ENCODE measurements at places on chromosomes 2 and 18.

GRCh38 chr2:238700117-238700457 lies 147.8 kb upstream of the TWIST2 start:
- no peak for DNase-seq

DNA sequence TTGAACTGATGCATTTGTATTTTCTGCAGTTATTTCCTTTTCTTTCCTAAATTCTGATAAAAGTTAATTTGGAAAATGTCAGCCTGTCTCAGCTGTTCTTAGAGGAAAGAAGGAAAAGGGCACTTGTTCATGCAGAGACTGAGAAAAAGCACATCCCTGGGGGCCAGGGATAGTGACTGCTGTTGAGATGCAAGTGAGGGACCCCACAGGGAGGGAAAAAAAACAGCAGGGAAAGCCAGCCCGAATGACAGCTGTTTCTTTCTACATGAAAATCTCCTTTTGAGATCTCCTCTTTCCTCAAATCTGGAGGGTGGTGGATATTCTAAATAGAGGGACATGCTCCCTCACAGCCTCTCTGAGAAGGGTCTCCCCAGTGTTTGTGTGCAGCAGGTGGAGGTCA lies 14.0 kb upstream of the MTA3 start:
- DNase-seq: no peak

DNA sequence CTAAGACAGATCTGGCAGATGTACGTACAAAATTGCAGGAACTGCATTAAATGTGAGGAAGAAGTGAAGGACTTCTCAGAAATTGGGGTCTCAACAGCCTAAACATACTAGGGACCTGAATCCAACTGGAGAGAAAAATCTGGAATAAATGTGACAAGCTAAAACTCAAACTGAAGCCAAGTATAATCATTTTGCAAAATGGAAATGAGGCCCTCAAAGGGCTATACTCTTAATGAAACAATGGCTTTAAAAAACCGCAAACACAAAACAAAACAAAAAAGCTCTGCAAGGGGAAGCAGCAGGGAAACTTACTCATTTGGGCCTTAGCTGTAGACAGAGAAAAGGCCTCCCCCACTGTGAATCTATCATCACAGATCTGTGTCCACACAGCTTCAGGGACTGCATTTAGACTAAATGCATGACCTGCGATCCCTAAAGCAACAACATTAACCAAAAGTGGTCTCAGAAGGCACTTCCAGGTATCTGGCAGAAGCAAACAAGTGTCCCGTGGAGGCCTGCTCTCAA lies 63.2 kb downstream of the CCBE1 start:
- no peak for DNase-seq

- no peak for DNase-seq
Observed at GRCh38 chr2:229674830-229675530, 39.4 kb downstream of the DNER start.

DNA sequence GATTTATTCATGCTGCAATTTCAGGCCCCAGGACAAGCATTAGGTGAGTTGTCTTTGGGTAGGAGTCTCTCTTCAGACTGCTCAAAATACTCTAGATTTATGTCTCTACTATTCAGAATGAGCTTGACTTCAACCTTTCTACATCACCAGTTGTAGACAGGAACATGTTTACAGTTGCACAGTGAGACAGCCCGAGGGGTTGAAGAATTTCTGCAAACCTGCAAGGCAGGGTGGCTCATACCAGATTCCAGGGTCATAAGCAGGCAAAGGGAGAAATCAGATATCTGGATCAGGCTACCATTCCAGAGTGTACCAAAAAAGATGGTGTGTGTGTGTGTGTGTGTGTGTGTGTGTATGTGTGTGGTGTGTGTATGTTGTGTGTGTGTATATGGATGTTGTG lies 112.4 kb downstream of the SPP2 start:
- no peak for DNase-seq

DNA sequence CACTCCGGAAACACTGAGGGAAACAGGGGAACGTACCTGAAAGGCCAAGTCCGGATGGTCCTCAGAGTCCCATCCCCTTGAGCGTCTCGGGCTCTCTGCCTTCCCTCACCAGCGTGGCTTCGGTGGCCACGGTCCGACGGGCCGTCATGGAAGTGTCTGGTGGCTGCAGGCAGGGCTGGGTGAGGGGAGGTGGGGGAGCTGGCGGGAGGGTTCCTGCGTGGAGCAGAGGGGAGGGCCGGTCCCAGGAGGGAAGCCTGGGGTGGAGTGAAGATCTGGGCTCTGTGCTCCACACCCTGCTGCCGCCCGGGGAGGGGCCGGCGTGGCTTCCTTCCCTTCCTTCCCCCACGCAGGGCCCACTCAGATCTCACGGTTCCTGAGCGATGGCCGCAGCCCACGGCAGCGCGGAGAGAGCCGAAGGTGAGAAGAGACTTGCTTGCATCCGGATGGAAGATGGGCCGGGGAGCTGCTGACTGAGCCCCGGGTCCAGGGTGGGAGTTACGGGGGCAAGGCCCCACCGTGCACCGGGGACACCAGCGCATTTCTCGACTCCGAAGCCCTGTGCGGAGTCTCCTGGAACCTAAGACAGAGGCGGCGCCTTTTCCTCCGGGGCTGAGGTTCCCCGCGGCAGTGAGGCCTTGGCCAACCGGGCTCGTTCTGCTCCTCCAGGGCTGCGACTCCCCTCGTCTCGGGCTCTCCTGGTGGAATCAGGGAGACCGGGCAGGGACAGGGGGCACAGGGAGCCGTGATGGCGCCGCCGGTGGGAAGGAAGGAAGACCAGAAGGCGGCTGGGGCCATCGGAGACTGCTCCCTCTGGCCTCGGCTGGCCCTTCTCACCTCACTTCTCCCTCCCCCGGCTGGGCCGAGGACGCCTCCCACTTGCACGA lies 49.1 kb downstream of the KCNF1 start:
- no peak for DNase-seq

DNA sequence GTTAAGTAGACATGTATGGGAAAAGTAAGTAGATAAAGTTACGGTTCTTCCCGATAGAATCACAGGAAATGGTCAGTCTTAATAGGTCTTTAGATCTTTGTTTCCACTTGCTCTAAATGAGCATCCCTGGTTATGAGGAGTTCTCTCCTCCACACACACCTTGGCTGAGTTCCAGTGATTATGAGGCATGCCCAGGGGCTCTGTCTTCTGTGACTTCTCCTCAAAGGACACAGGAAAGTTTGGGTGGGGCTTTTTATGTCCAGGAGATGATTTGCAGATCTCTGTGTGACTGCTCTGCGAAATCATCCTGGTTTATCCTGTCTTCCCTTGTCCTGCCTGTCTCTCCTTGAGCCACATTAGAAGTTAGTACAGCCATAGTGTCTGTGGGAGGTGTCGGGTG lies 83.9 kb upstream of the EML6 start:
- DNase-seq: no peak

DNA sequence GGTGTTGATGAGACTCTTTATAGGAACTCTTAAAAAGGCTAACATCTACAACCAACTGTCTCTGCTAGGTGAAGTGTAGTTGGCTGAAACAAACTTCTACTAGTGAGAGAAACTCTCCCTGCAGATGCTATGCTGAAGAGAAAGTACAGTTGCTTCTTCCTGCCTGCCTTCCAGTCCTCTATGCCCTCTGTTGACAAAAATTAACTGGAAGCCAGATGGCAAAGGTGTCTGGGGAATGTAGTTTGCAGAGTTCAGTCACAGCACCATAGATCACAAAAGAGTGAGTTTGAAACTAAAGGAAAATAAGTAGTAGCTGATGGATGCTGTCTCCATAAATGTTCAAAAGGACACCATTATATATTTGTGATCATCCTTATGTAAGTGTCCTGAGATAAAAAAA lies 958.8 kb upstream of the NRXN1 start:
- no peak for DNase-seq

- no peak for DNase-seq
Observed at GRCh38 chr2:216171011-216171410, 61.9 kb downstream of the XRCC5 start.

DNA sequence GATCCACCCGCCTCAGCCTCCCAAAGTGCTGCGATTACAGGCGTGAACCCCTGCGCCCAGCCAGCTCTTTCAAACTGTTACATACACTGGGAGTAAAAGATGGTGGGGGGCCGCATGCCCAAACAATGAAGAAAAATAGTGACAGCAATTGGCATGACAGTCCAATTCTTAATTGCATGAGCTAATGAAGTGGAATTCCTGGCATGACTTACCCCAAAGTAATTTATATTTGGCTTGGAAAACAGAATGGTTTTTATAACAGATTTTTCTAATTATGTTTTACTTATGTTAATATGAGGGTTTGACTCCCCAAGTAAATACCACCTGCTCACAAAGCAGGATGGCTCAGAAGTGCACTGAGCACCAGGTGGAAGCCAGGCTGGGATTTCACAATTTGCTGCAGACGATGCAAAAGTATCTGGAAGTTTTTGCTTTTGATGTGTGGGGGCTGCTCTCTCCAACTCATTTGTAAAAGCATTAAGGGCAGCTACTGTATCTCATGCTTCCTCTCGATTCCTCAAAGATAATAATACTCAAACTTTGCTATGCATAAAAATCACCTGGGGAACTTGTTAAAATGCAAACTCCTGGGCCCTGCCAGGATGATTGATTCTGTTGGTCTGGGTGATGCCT lies 24.0 kb upstream of the ATG16L1 start:
- no peak for DNase-seq

DNA sequence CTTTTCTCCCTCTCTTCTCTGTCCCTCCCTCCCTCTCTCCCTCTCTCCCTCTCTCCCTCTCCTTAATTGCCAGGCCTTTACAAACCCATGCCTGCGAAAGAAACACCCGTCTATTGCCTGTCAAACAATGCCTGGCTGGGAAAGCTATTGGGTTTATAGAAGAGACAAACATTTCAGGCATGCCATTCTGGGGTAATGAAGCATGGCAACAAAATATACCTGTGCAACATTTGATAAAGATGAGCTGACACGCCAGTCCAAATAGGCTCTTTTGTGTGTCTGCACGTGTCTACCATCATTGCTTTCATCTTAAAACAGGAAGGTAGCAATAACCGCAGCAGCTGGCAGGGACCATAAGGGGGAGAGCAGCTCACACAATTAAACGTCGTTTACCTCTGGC lies 282.1 kb downstream of the ZNF516 start:
- DNase-seq: no peak

GRCh38 chr2:64402876-64403275 lies 51.1 kb upstream of the LGALSL start:
- DNase-seq: no peak

GRCh38 chr2:172464400-172465129 lies 37.2 kb downstream of the ITGA6 start:
- no peak for DNase-seq

DNA sequence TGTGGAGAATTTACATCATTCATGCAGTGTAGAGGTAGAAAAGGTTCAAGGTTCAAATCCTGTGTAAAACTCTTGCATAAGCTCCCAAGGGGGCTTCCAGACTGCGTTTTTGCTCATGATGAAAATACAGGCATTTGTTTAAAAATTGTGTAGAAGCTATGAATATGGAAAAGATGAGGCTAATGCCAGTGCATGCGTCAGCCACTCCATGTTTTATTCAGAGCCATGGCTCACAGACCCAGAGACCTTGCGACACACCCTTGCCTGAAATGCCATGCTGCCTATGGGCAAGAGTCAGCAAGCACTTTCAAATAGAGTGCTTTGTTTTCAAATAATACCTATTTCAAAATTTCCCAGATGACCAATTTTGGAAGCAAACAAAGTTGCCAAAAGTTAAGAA lies 262.3 kb downstream of the TRIB2 start:
- DNase-seq: no peak

GRCh38 chr18:3910512-3910911 lies 460.5 kb downstream of the TGIF1 start:
- no peak for DNase-seq

- DNase-seq: peak; percentile 57
Observed at GRCh38 chr2:227462462-227462951, 9.4 kb upstream of the AGFG1 start.

- DNase-seq: no peak
Observed at GRCh38 chr2:66553370-66553769, 118.4 kb downstream of the MEIS1 start.

- no peak for DNase-seq
Observed at GRCh38 chr2:65554765-65555591, 122.6 kb upstream of the SPRED2 start.

DNA sequence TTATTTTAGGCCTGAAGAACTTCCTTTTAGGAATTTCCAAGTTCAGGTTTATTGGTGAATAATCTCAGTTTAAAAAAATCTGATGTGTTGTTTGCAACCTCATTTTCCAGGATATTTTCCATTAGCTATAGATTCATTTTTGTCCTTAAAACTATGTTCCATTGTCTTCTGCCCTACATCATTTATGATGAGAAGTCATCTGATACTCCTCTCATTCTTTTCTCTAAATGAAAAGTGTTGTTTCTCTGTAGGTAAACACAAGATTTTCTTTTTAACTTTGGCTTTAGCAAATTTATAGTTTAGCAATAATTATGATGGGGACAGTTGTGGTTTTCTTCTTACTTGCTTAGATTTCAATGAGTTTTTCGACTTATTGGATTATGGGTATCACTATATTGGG lies 427.3 kb downstream of the DCDC2C start:
- DNase-seq: no peak

DNA sequence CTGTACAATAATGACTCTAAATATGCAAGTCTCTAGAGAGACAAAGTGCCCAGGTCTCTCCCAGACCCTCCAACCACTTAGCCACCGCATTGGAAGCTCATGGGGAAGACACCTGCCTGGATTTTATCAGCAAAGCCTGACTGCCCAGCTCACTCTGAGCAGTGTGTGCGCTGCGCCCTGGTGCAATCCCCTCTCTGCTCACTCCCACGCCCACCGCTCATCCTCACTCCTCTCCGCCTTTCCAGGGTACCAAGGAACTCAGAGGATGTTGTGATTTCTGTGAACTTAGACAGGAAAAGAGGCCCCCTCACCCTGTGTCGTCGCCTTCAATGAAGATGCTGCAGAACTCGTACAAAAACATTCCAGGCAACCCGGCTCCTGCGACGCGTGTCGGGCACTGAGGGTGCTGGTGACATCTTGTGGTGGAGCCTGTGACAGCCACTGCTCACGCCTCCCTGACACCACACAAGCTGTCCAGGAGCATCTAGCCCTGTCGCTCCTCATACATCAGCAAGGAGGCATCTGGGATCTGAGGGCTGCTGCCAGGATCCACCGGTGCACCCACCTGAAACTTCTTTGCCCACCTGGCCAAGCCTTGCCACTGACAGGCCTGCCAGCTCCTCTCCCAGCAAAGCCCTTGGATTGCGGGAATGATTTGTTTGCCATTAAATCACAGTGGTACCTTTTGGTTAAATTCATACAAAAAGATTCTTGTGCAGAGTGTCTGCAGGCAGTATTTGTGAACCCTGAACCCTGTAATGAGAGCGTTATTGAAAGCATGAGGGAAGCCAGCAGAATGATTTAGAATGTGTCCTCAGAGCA lies 220.4 kb downstream of the ZNF516 start:
- no peak for DNase-seq

DNA sequence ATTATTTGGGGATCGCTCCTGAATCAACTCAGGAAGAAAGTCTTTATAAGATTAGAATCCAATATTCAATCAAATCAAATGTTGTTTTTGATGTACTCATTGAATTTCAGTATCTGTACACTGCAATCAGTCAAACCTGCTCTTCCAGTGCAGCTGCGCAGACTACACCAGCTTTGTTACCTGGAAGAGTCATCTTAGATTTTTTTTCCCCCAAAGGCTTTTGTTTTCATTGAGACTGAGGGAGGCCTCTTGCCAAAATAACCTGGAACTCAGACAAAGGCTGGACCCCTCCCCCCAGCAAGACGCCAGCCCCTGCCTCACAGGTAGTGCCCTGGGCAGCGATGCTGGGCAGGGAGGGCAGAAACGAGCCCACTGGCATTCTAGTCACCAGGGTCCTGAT lies 74.8 kb downstream of the ARHGEF4 start:
- no peak for DNase-seq

- no peak for DNase-seq
Observed at GRCh38 chr2:18977409-18977808, 381.0 kb downstream of the OSR1 start.

- no peak for DNase-seq
Observed at GRCh38 chr18:22318745-22319407, 98.8 kb downstream of the CTAGE1 start.

All from activated T-cell treated with anti-CD3 and anti-CD28 coated beads, Interleukin-2, amount 50 U/mL, for 24 hours (primary cell).